ENCODE measurements at places on chromosomes 6 and 20.
A peak's percentile ranks its signal among the peaks of the same experiment; 100 is the strongest.

DNA sequence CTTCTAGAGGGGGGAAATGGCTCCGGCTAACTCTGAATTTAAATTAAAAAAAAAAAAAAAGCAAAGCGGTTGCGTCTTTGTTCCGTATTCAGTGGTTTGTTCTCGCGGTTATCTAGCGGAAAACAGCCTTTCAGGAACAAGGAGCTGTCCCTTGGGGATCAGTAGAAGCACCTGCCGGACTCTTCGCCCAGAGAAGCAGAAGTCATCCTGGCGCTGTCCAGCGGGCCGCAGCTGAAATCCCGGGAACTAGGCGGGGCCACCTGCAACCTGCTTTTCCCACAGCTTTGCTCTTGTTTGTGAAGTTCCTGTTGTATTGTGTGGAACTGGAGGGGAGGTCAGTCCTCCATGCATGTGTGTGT is 43.9 kb upstream of the GJE1 start:
- DNase-seq: no peak

- DNase-seq: no peak
Measured at GRCh38 chr6:32123681-32124080, 4.4 kb downstream of the ATF6B start.

GRCh38 chr6:151075527-151075926 is 164.2 kb upstream of the AKAP12 start:
- DNase-seq: no peak

DNA sequence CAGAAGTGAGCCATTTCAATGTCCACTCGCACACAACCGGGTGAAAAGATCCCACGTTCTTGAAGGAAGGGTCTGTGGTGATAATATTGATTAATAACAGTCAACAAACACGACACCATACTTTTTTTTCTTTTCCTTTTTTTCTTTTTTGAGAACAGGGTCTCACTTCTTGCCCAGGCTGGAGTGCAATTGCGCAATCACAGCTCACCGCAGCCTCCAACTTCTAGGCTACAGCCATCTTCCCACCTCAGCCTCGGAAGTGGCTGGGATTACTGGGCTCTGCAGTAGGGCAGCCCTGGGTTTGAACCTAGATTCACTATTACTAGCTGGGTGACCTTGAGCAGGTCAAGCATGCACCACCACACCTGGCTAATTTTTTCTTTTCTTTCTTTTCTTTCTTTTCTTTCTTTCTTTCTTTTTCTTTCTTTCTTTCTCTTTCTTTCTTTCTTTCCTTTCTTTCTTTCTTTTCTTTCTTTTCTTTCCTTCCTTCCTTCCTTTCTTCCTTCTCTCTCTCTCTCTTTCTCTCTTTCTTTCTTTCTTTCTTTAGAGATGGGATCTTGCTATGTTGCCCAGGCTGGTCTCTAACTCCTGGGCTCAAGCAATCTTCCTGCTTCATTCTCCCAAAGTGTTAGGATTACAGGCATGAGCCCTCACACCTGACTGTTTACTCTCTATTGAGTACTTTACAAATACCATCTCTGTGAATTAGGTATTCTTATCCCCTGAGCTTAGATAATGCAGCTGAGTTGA is 123.9 kb downstream of the SNX5 start:
- no peak for DNase-seq

GRCh38 chr20:32282461-32282860 is 5.0 kb downstream of the KIF3B start:
- DNase-seq: no peak

DNA sequence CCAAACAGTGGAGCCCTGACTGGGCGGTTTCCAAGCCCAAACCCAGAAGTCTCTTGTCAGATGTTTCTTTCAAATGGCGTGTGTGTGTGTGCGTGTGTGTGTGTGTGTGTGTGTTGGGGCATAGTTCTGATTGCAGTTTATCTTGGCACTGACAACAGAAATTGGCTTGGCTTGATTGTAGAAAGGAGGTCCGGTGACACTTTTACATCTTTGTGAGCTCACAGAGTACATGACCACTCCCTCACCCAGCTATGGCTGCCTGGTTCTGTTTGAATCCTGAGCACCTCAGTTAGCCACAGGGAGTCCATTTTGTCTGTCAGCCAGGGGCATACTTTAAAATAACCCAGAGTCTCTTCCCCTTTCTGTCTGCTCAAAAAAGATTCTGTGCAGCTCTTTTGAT is 276.3 kb downstream of the CD83 start:
- no peak for DNase-seq

DNA sequence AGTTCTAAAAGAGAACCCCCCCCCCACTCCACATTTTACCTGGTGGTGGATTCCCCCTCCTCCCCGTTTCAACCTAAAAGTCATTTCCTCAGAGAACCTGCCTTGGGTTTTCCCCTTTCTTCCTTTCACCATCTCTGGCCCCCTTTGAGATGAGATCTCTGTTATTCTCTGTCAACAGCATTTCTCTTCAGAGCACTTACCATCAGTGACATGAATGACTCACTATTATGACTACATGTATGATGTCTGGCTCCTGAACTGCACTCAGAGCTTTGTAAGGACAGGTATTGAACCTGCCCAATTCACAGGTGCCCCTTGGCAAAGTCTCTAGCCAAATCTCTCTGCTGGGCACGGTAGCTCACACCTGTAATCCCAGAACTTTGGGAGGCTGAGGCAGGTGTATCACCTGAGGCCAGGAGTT is 61.4 kb upstream of the JARID2 start:
- no peak for DNase-seq

- DNase-seq: peak; percentile 64
Measured at GRCh38 chr20:63979557-63980316, at the start of gene SAMD10. SAMD10 (minus strand) TSS chr20:63979642; CDS start chr20:63979467, 175 bp downstream.

GRCh38 chr20:56420028-56420427 is 8.0 kb downstream of the CASS4 start:
- DNase-seq: no peak

- DNase-seq: no peak
Measured at GRCh38 chr20:24662322-24662721, 192.9 kb downstream of the SYNDIG1 start.

DNA sequence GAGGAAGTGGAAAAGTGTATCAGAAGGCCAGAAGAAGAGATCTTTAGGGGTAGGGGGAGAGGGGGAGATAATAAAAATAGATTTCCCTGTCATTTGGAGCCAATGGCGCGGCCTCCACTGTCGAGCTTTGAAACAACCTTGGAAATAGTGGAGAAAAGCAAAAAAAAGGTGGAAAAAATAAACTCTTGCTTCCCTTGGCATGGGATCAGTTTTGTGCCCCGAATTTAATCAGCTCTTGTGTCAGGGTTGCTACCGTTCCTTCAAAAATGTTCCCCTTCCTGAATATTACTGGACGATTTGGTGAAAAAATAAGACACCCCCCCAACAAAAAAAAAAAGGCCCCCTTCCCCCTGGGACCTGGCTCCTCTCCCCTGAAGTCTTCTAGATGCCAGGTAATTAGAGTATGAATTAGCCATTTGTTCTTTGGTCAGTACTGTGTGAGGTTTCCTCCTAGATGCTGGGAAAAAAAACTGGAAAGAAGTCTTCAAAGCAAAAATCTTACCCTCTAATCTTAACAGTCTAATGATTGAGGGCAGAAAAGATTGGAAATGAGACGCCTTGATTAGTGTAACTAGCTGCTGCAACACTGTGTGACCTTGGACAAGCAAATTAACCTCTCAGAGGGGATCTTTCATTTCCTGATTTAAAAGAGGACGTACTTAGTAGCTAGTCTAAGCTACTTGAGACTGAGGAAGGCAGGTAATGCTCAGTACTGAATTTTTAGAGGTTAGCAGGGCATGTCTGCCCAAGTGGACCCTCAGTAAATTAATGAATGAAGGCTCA is 872 bp upstream of the RBM39 start:
- no peak for DNase-seq

DNA sequence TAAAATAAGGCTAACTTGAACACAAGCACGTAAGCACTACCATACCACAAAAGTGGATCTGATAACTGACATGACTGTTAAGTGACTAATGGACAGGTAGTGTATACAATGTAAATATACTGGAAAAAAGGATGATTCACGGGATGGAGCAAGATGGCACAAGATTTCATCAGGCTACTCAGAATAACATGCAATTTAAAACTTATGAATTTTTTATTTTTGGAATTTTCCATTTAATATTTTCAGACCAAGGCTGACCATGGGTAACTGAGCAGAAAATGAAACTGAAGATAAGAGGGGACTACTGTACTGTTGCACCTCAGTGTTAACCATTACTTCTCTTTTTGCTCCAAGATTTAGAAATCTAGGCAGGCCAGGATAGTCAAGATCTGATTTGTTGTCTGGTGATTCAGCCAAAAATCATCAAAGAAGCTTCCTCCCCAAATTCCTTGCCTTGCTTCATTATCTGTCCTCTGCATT is 45.4 kb downstream of the TPBG start:
- DNase-seq: no peak

- no peak for DNase-seq
Measured at GRCh38 chr6:98634569-98634968, 199.8 kb upstream of the POU3F2 start.

DNA sequence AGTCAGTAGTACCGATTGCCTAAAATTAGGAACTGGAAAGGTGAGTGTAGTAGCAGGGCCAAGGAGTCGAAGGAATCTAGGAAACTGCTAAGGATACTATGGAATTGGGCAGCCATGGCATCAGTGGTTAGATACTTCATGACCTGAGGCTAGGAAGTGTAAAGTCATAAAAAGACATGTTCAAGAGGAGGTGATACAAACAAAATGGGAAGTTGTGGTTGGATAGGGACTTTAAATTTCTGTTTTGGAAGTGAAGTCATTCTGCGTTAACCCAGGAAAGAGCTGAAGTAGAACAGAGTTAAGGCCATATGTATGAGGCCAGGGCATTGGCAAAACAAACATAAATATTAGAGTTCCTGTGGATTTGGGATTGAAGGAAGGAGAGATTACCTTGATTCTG is 88.6 kb upstream of the TMEM181 start:
- DNase-seq: no peak

DNA sequence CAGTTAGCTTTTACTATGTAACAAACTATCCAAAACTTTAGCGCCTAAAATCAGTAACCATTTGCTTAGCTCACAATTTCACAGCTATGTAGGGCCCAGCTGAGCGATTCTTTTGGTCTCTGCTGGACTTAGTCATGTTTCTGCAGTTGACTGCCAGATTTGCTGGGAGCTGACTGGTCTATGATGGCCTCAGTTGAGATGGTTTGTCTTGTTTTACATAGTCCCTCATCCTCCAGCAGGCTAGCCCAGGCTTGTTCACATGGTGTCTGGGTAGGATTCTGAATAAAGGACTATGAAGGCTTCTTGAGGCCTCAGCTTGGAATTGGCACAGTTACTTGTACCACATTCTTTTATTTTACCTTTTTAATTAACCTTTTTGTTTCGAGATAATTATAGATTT is 247.8 kb upstream of the CHD6 start:
- DNase-seq: no peak

GRCh38 chr6:16019462-16019861 is 109.4 kb upstream of the MYLIP start:
- no peak for DNase-seq

DNA sequence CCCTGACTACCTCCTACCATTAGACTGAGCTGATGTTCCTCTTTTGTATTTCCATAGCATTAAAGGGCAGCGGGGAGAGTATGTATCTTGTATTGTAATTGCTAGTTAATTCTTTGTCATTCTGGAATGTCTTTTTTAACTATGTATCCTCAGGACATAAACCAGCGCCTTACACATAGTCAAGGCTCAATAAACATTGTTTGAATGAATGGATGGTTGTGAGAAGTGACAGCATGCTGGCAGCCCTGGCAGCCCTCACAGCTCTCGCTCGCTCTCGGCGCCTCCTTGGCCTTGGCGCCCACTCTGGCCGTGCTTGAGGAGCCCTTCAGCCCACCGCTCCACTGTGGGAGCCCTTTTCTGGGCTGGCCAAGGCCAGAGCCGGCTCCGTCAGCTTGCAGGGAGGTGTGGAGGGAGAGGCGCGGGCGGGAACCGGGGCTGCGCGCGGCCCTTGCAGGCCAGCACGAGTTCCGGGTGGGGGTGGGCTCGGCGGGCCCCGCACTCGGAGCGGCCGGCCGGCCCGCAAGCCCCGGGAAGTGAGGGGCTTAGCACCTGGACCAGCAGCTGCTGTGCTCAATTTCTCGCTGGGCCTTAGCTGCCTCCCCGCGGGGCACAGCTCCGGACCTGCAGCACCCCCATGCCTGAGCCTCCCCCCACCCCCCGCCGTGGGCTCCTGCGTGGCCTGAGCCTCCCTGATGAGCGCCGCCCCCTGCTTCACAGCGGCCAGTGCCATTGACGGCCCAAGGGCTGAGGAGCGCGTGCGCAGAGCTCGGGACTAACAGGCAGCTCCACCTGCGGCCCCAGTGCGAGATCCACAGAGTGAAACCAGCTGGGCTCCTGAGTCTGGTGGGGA is 93.1 kb downstream of the RNF182 start:
- DNase-seq: no peak

DNA sequence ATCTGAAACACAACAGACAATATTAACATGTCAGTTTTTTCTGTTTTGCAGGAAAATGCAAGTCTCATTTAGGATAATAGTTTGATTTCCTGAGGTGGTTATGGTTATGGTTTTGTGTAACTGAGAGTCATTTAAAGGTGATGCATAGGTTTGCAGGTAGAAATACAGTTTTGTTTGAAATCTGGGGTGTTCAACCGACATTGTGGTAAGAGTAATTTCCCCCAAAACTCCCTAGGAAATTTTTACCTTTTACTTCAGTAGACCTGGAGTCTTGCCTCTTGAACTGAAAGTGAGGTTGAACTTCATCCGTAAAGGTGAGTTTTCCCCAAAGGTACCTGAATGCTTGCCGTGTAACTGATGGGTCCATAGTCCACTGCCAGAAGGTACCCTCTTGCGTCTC is 71.4 kb downstream of the JARID2 start:
- no peak for DNase-seq
